ENCODE measurements at places on chromosomes 7 and 10. TPM values are rescaled to one million over a fixed set of nuclear protein-coding genes. Genes with fewer than 3 reads are reported as not detected.

Gene PRKCQ
- 57.3 TPM for total RNA-seq

Gene LFNG
- total RNA-seq, result 86.6 TPM

Gene MRLN
- total RNA-seq, result not detected

Gene NODAL
- 0.09 TPM for total RNA-seq

Gene PAX4
- not detected for total RNA-seq

Gene DEPP1
- 1.7 TPM for total RNA-seq

Gene PLEKHA1
- total RNA-seq, result 7.8 TPM

Gene C7orf57
- total RNA-seq, result 0.11 TPM

Data from T-helper 2 cell treated with Interferon-gamma antibody and Interleukin-4, amounts not matched to agents 100 ng/mL and 5 ng/mL, for 36 hours (primary cell).